ENCODE measurements at places on chromosomes 5 and 9. TPM values are rescaled to one million over a fixed set of nuclear protein-coding genes. Genes with fewer than 3 reads are reported as not detected.

GRCh38 chr5:159450417-159450816, 120.1 kb upstream of the IL12B start:
- no peak for DNase-seq

DNA sequence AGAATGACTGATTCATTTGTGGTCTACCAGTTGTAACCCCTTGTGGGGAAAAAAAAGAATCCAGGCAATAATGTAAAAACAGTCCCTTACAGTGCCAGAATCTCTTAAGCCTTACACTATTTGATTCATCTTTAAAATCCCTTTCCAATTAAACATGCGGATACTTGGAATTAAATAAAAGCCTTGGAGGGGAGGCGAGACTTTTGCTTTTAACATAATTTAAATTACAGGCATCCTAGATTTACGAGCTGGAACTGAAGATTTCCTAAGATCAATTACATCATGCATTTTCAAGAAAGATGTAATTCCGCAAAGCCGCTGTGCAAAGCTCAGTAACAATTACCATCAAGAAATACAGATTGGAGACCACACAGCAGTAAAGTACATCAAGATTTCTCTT, 370.2 kb downstream of the MTRR start:
- no peak for DNase-seq

GRCh38 chr5:81789033-81789432, 38.1 kb upstream of the SSBP2 start:
- DNase-seq: peak; percentile 26

- no peak for DNase-seq
Measured at GRCh38 chr9:68719847-68720246, 14.8 kb downstream of the PIP5K1B start.

DNA sequence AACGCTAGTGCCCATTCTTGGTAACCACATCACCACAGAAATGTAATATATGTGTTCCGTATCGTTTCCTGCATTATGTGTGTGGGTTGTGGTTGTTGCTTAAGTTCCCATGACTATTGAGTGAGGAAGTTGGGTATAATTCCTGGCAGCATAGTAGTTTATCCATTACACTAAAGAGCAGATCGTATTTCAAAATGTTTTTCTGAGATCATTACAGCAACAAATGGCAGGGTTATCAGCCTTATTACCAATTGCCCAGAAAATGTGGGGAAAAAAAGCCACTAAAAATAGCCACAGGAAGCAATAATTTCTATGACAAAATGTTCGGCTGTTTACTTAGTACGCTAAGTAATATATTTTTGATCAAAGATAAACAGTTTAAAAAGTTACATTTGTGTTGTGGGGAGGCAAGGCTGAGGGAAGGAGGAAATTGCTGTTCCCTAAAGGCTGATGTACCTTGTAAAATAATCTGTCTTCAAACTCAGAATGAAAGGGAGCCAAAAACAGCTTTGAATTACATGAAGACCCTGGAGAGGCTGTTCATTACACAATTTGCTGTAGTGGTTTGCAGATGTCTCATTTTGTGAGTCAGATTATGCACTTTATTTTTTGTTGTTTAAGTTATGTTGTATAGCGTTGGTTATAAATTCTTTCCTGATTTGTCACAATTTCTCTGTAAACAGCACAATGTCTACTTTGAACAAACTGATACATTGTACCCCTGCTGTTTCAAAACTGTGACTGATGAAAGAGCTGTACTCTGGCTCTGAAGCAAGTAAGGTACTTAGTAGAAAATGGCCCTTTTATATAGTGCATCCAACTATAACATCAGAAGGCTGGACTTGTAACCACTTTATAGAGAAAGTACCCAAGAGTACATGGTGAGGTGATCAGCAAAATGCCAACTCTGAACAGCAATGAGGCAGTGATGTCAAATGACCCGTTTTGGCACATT, 1028.5 kb downstream of the NR2F1-AS1 start:
- peak; percentile 35 for DNase-seq

Gene IL9
- total RNA-seq: not detected
